ENCODE measurements at places on chromosomes 11 and 22. TPM values are rescaled to one million over a fixed set of nuclear protein-coding genes. Genes with fewer than 3 reads are reported as not detected.

DNA sequence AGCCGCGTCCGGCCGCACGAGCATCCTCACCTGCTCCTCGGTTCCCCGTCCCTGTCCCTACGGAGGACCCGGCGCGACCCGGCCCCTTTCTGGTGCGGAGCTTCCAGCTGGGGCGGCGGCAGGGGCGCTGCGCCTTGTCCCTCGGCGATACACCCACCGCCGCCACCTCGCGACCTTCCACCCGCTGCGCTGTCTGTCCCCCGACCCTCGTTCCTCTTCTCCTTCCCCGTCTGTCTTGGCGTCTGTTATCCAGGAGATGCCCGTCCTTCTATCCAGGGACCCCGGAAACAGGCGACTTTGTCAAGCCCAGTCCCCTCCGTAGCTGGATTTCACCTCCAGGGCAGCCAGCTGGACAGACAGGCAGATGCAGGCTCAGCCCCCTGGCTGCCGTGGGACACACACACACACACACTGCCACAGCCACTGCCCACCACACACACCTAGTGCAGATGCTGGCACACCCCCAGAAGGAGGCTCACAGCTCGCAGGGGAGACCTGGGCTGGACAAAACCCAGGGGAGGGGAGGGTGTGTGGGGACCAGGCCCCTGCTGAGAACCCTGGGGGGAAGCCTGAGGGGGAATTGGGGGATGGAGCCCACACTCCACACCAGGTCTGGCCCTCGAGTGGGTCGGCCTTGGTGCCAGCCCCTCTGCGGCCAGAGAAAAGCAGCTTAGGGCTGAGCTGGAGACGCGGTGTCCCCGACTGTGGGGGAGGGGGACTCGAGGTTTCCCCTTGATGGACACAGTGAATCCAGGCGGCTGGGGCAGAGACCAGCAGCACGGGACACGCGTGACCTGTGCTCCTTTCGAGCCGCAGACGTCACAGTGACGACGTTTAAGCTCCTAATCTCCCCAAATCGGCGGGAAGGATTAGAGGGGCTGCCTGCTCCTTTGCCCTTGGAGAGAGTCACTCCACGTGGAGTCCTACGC is 788 bp downstream of the DRD4 start:
- no peak for DNase-seq

GRCh38 chr11:34988294-34989255 is 72.2 kb downstream of the PDHX start:
- DNase-seq: no peak

DNA sequence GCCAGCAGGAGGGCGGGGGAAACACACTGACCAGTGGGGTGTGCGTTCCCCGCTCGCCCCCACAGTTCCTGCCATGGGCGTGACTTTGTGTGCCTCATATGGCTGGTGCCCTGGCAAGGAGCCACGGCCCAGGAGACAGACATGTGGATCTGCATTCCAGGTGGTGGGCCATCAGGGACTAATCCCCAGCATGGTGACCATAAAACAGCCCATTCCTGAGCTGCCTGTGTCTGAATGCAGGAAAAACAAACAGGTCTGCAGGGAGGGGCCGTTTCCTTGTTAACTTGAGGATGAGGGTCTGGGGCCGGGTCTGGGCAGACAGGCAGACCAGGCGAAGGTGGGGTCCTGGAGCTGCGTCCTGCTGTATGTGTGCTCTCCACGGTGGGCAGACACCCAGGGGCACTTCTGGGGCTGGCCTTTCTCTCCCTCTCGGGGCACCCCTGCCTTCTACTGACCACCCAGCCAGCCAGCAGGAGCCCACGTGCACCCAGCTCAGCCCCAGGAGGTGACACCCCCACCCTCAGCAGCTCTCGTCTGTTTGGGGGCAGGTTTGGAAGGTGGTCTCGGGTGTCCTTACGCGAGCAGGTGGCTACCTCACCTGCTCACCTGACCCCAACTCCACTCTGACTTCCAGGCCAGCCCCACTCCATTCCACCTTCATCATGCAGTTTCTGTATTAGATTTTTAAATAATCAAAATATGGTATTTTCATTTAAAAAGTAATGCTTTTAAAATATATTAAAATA is 120.3 kb downstream of the KCNQ1OT1 start:
- DNase-seq: no peak

DNA sequence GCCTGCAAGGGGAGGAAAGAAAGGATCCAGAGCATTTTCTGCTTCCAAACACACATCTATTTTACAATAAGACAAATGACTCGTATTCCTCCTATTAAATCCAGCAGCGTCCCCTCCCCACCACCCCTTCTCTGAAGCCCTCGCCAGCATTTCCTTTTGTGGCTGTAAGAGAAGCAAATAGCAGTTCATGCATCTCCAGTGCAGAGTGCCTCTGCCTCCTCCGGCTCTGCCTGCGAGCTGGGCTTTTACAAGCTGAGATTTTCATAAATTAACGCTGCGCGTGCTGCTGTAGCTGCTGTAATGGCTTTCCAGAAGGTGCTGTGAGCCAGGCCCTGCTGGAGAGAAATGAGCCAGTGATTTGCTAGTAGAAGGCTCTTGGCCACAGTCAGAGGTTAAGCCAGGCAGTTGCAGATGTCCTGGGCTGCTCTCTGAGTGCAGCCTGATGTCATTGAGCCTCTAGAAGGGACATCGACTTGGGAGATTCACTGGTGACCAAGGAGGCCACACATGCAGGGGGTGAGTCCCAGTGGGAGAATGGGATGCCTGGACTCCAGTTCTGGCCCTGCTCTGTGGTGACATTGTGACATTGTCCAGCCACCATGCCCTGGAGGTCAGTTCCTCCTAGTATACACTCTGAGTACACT is 134.5 kb upstream of the NAV2 start:
- no peak for DNase-seq

DNA sequence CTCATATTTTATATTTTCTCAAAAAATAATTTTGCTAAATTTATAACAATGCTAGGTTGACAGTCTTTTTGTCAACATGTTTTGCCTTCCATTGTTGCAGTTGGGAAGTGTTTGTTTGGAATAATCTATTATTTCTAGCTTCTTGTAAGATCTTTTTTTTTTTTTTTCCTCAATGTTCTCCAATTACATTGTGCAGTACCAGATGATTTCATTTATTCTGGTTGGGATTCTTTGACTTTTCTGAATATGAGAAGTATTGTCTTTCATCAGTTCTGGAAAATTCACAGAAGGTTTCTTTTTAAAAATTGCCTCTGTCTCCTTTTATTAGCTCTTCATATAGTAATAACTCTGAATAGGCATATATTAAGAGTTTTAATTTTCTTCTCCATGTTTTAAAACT is 245.4 kb downstream of the DYNC2H1 start:
- DNase-seq: no peak

GRCh38 chr11:95066716-95067038 is at the start of gene SRSF8:
TSS of gene SRSF8 (plus strand) at chr11:95066919. CDS start at chr11:95067227, 308 bp downstream.
- no peak for DNase-seq

- no peak for DNase-seq
Observed at GRCh38 chr22:17388235-17388634, 19.0 kb downstream of the CECR2 start.

DNA sequence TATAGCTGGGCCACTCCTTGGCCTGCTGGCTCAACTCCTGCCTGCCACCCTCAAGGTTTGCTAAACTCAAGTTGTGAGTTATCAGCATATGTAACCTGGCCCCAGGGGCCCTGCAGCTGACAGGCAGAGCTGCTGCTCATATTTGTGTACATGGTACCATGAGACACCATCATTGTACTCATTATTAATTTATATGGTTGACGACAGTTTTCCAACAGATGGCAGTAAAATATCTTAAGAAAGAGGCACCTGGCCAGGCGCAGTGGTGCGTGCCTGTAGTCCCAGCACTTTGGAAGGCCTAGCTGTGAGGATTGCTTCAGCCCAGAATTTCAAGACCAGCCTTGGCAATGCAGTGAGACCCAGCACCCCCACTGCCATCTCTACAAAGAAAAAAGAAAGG is 11.4 kb upstream of the DENND5A start:
- DNase-seq: peak; percentile 24

- DNase-seq: peak; percentile 24
Observed at GRCh38 chr11:75815345-75816168, 547 bp downstream of the UVRAG start.

- no peak for DNase-seq
Observed at GRCh38 chr11:68149417-68149816, 28.2 kb upstream of the CHKA start.

The TRPM5 gene
- not detected for total RNA-seq

The FAM181B gene
- total RNA-seq: 0.09 TPM

DNA sequence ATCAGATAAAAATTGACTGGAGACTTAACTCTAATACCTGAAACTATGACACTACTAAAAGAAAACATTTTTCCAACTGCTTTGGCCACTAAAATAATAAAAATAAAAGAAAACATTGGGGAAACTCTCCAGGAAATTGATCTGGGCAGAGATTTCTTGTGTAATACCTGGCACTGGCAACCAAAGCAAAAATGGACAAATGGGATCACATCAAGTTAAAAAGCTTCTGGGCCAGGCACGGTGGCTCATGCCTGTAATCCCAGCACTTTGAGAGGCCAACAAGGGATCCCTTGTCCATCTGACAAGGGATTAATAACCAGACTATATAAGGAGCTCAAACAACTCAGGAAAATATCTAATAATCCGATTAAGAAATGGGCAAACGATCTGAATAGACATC is 64.6 kb upstream of the RAB1B start:
- no peak for DNase-seq

DNA sequence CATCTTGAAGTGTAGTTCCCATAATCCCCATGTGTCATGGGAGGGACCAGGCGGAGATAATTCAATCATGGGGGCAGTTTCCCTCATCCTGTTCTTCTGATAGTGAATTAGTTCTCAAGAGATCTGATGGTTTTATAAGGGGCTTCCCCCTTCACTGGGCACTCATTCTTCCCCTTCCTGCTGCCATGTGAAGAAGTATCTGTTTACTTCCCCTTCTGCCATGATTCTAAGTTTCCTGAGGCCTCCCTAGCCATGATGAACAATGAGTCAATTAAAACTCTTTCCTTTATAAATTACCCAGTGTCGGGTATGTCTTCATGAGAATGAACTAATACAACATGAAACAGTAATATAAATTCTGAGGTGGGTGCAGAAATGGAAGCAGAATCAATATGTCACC is 12.1 kb upstream of the SPTBN2 start:
- DNase-seq: no peak

DNA sequence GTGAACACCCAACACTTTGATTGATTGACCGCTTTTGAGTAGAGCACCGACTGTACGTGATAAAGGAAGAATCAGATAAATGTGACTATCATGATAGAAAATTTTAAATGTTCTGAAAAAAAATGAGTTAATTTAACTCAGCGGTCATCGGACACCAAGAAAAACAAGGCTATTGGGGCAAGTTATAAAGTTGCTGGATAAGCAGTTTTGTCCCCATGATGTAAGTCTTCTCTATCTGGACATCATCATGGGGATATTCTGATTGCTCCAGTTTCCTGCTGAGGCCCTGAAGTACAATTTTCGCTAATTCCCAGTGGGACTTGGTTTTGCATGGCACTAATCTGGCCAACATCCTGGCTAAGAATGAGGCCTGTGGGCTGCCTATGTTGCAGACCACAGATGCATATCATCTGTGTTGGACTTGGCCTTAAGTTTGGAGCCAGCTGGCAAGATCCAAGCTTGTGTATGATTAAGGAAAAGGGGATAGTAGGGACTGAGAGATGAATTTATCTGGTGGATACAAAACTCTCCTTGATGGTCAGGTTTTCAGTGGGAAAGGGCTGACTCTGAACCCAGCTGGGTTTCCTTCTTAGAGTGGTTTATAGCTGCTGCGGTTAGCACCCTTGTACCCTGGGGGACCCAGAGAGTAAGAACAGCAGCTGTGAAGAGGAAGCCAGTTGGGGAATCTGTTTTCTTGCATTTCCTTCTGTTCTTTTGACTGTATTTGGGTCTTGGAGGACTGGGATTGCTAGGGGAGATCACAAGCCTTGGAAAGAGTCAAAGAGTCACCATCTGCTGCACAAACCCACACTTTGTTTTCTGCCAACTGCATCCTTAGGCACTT is 118.3 kb downstream of the SEZ6L start:
- DNase-seq: no peak

The CABP7 gene
- not detected for total RNA-seq

- DNase-seq: no peak
Observed at GRCh38 chr11:74085542-74085892, 76.6 kb upstream of the UCP3 start.

The FXYD6 gene
- 0.61 TPM for total RNA-seq

The OR2AG1 gene
- not detected for total RNA-seq

DNA sequence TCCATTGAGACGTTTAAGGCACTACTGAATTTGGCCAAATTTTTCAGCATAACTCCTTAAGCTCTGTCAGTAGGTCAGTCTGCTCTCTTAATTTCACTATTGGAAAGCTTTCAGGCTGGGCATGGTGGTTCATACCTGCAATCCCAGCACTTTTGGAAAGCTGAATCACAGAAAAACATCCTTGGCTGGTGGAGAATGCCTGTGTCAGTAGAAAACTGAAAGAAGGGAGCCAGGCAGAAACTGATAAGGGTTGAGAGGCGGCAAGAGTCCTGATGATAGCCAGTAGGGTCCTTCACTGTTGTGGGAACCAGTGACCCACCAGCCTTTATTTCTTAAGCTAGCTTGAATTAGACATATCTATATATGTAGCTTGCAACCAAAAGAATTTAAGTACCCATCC is 22.6 kb downstream of the NEU3 start:
- DNase-seq: no peak

DNA sequence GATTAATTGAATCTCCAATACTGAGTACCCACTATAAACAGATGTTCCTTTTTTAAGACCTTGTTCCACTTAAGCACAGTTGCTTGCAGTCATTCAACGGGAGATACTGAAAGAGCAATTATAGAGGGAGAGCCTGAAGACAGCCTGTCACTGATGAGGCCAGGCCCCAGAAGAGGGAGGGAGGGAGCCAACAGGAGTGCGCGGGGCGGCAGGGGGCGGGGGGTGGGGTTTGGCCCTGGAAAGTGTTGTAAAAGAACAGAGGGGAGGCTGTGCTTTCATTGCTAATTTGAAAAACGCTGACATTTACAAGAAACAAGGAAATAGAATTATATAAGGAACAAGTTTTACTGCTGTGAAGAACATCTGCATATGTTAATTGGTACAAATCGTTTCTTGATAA is 53.1 kb downstream of the MAP6 start:
- DNase-seq: no peak

The PIH1D2 gene
- 1.6 TPM for total RNA-seq

The MAPK12 gene
- total RNA-seq: 21.1 TPM

DNA sequence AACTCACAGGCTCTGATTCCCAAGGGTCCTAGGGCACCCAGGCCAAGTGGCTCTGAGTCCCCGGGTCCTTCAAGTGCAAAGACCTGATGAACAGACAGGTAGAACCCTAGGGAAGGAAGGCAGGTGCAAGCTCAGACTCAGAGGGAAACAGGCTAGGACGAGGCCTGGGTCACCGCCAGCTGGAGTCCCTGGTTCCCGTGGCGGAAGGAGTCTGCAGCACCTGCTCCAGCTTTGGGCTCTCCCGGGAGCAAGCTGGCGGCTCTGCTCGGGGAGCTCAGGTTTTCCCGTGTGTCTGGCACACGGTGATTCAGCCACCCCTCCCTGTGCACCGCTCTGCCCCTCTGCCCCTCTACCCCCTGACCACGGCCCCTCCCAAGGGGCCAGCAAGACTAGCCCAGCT is 59.8 kb downstream of the WNT7B start:
- DNase-seq: no peak

The OR5A1 gene
- total RNA-seq: not detected

The SNX32 gene
- total RNA-seq: not detected

- DNase-seq: no peak
Observed at GRCh38 chr11:86938900-86939880, 16.0 kb downstream of the FZD4 start.

- no peak for DNase-seq
Observed at GRCh38 chr22:49812838-49813237, 14.8 kb downstream of the BRD1 start.

The MCAM gene
- total RNA-seq: 11.1 TPM

The MEN1 gene
- total RNA-seq: 39.8 TPM

- no peak for DNase-seq
Observed at GRCh38 chr11:116577273-116577672, 195.5 kb downstream of the BUD13 start.

The NPTXR gene
- 6.6 TPM for total RNA-seq

The MMP12 gene
- not detected for total RNA-seq

Data from Calu3 (cell line).